ENCODE measurements at places on chromosomes 1 and 21.
A peak's percentile ranks its signal among the peaks of the same experiment; 100 is the strongest.

GRCh38 chr21:45067462-45068285 lies 6.7 kb upstream of the ADARB1 start:
- no peak for DNase-seq

DNA sequence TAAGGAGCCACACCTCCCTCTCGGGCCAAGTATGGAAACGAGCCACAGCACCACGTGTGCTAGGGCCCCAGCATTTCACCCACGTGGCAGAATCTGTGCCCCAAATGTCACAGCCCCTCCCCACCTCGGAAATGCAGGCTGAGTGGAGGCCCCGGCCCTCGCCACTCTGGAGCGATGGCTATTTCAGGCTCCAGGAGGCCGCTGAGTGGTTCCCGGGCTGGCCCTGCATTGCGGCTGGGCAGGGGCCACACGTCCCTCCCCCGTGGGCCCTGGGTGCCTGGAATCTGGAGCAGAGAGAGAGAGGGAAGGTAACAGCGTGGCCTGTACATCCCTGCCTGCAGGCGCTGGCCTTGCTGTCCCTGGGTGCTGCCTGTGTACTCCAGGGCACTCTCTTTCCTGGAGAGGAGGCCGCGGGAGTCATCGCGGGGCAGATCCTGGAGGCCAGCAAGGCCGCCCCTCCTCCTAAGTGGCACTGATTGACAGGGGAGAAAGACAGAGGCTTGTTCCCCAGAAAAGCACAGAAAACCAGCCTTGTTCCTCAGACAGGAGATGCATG lies 68.0 kb upstream of the TRAPPC10 start:
- DNase-seq, result no peak

DNA sequence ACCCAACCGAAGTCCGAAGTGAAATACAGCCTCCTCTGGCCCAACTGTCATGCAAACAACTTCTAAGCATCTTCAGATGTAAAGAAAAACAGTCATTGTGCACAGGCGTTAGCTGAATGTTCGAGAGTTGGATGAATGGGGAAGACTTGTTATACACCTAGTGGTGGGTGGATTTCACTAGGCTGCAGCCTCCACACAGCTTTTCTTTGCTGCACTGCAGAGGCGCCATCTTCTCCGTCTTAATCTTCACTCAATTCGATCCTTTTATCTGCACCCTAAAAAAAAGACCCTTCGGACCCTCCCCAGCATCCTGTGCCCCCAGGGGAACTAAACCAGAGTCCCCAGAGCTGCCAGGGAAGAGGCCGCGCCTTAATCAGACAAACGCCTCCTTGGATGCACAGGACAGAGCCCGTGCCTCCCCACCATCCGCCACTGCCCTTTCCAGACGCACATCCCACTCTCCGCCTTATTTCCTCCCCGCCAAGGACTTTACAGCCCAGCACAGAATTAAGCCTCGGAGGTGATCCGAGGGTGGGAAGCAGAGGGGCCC lies 1.4 kb downstream of the APP start:
- no peak for DNase-seq

DNA sequence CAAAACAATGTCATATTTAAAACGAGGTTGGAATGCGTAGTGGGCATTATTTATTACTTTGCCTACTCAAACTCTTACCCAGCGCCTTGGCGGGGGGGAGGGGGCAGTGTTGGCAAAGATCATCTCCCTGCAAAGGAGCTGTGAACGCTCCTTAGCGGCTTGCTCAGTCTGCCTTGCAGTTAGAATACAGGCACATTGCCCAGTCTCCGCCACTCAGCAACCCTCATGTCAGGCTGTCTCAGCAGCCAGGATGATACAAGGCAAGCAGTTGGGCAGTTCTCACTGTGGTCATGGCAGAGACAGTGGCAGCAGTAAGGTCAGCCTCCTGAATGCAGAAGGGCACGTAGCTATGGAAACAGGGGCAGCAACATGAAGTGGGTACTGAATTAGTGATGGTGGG lies 170.4 kb upstream of the KCNK2 start:
- no peak for DNase-seq

- no peak for DNase-seq
Observed at GRCh38 chr1:205137901-205138300, 16.1 kb upstream of the RBBP5 start.

- DNase-seq, result no peak
Observed at GRCh38 chr1:24410750-24411149, 2.8 kb downstream of the STPG1 start.

GRCh38 chr1:42937836-42938644 lies 20.6 kb downstream of the SLC2A1 start:
- DNase-seq, result no peak

DNA sequence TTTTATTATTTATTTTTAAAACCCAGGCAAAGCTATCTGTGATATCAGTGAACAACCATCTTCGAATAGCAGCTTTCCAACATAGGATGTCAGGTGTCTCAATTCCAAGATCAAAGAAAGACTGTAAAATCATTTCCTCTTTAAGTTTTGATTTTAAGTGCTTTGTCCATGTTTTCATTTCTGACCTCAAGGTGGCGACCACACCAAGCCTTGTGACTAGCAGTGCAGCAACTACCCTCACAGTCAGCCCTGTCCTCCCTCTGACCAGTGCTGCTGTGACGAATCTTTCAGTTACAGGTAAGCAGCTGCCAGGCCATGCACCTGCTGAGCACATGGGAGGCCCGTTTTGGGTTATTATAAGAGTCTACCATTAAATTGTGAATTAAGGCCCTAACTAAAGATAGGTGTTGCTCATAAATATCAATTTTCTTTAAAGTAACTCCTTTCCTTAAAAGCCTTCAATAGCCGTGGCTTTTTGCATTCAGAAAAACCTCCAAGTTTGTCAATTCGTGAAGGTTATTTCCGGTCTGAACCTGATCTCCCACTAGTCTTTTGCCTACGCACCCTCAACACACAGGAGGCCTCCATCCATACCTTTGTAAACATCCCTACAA lies 117.0 kb downstream of the CD247 start:
- DNase-seq, result peak; percentile 15

DNA sequence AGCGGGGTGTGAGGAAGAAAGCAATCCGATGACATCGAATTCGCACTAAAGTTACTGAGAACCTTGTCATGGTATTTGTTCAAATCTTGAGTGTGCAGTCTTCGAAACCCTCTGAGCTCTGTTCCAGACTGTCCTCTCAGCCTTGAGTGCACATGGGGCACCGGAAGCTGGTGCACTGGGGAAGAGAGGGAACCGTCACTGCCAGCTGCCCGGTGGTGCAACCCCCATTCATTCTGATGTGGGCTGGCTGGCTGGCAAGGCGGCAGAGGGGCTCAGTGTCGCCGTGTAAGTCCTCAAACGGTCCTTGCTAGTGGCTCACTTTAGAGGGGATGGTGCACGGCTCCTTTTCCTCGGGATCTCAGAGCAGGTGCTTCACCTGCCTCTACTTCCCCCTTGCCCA lies 137.4 kb downstream of the KIF26B start:
- no peak for DNase-seq

DNA sequence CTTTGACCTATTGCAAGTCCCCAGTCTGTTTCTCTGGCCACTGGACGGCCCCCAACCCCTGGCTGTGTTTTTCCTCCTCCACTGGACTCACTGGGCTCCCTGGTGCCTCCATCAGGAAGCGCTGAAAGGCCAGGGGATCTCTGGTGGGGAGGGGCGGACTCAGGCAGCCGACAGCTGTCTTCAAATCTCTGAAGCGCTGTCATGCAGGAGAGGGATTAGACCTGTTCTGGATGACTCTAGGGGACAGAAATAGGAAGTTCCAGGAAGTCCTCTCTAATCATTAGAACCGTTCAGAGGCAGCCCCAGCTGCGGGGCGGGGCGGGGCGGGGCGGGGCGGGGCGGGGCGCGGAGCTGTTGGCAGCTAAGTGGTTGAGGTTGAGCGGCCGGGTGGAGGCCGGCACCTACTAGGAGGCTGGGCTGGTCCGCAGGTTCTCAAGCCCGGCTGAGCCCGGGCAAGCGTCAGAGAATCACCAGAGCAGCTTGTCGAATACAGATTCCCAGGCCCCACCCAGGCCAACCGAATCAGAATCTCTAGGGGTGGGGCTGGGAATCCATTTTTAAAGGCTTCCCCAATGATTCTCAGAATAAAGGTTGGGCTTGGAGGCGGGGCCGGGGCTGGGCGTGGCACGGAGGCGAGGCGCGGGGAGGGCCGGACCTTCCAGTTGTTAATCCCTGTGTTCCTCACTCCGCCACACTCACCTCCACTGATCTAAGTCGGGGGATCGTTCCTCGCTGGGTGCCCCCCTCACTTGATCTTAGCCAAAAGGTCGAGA lies 11.4 kb upstream of the PHLDA3 start:
- peak; percentile 80 for DNase-seq

- DNase-seq, result no peak
Observed at GRCh38 chr1:70360321-70360720, 5.8 kb upstream of the ANKRD13C start.

DNA sequence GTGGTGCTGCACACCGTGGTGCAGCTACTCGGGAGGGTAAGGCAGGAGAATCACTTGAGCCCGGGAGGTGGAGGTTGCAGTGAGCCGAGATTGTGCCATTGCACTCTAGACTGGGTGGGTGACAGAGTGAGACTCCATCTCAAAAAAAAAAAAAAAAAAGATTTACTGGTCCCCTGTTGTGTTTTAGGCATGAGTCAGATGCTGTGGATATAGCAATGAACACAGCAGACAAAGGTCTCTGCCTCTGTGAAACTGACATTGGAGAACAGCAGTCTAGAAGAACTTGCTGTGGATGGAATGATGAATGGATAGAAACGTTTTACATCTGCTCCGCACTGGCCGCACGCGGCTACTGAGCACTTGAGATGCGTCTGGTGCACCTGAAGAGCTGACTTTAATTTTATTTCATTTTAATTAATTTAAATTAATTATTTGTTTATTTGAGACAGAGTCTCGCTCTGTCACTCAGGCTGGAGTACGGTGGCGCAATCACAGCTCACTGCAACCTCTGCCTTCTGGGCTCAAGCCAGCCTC lies 24.5 kb upstream of the EPHA2 start:
- DNase-seq, result no peak

DNA sequence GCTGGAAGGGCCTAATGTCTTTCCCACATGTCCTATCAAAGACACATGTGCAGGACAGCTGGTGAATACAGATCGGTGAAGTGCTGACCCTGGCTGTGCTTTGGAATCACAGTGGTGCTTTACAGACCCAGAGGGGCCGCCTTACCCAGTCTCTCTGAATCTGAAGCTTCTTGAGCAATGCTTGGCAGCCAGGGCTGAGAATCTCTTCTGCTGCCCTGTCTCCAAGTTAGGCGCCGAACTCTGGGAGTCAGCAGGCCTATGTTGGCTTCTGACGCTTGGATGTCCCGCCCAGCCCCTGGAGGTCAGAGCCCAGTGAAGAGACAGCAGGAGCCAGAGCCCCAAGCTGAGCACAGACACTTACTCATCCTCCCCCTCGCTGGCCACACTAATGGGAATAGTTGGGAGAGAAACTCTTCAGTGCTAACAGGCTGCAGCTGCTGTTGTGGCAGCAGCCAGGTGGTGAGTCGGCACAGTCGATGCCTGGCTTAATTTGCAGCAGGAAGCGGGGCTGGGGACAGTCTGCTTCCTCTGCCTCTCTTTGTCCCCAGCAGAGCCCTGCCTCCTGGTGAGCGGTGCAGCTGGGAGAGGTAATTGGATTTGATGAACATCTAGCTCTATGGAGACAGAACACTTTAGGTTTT lies 68.1 kb downstream of the URB2 start:
- no peak for DNase-seq

DNA sequence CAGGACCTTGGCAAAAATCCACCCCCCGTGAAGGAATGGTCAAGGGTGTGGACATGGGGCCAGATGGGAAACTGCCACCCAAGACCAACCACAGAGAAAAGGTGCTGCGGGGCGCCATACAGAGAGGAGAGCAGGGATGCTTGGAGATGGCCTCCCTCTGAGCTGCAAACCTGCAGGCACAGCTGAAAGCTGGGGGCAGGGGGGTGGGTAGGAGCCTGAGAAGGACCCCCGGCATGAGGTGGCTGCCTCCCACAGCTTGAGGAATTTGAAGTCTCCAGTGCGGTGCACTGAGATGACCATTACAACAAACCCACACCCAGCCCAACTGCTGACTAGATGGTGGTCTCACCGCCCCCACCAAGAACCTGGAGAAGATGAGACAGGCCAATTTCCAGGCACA lies 84.8 kb downstream of the WDR4 start:
- no peak for DNase-seq

DNA sequence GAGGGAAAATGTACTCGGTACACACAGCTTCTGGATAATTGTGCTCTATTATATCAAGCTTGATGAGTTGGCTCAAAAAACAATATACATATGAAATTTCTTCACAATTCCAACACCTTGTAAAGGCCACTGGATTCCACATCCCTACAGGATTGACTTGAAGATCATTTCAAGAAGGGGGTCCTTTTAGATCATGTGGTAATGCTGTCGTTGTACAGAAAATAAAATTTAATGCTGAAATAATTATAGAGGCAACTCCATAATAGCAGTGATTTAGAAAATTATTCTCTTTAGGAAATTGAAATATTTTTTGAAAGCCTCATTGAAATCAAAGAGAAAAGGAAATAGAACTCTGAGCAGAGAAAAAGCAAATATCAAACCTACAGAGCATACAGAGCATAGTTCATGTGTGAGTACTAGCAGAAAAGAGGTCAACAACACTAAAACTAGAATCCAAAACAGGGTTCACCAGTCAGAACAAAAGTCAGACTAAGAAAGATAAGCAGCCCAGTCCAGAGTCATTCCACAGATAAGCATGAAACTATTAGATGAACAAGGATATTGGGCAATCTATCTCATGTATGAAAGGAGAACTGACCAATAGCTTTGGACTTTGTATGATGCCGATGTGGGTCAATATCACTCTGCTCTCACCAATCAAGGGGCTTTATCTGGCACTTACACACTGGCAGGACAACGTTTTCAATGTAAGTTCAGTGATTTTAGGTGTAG lies 79.5 kb upstream of the PALMD start:
- DNase-seq, result no peak

DNA sequence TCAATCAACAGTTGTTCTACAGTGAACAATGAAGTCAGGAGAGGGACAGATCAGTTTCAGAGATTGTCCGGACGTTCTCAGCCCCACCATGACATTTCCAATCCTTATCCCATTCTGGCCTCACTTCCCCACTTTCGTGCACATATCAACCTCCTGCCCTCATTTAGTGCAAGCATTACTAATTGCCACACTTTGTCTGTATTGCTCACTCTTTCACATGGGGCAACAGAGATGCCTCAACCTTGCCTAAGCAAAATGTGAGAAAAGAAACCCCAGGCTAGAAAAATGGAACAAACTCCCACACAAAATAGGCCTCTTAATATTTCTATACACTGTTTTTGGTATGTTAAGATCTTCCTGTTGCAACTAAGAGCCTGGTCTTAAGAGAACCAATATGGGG lies 8.9 kb upstream of the RGS1 start:
- DNase-seq, result no peak

DNA sequence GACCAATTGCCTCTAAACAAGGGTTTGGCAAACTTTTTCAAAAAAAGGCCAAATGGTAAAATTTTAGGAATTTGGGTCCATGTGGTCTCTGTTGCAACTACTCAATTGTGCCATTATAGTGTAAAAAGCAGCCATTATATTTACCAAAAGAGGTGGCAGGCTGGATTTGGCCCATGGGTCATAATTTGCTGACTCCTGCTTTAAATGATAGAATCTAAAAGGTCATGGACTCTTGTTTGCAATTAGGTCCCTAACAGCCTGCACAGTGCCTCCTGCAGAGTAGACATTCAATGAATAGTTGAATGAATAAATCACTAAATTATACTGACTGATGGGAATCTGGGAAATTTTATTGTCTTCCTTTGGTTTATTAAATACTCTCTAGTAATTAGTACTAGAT lies 6.2 kb downstream of the BECN2 start:
- DNase-seq, result no peak
